ENCODE measurements at places on chromosomes 11 and 22.

- no peak for DNase-seq
- no peaks in the 10 kb centered on the region for H3K36me3 ChIP-seq
- H3K27ac ChIP-seq: no peak overlapping the region
- no peaks in the 10 kb centered on the region for H3K4me1 ChIP-seq
- no peaks in the 10 kb centered on the region for H3K27me3 ChIP-seq
Measured at GRCh38 chr11:67691149-67691548, 16.7 kb upstream of the ALDH3B2 start.

GRCh38 chr11:31968461-31969358 is 122.2 kb upstream of the RCN1 start:
- no peaks in the 10 kb centered on the region for H3K4me1 ChIP-seq
- H3K4me3 ChIP-seq: no peak overlapping the region
- H3K27me3 ChIP-seq: no peaks in the 10 kb centered on the region
- DNase-seq: no peak

DNA sequence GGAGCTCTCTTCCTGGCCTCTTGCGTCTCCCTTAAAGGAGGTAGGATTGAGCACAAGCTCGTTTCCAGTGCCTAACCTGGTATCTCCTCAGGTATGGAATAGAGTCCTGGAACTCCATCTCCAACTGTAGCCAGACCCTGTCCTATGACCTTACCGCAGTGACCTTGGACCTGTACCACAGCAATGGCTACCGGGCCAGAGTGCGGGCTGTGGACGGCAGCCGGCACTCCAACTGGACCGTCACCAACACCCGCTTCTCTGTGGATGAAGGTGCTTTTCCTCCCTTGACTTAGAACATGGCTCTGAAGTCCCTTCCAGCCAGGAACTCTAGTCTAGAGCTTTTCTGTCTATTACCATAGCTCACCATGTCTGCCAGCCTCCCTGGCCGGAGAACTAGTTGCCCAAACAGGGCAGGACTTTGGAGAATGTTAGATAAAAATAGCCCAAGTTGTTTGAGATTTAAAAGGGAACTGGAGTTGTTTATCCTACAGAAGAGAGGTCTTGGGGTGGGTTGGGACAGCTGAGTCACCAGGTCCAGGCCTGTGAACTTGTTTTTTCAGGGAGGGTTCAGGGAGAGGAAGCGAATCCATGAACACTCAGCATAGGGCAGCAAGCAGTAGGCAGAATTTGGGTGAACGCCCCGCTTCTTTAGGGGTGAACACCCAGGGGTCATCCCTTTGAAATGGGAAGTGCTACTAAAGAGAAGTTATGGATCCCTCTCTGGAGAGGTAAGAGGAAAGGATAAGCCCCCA is 3.3 kb downstream of the IL10RA start:
- H3K27ac ChIP-seq: no peak overlapping the region
- no peak for DNase-seq
- peaks cover 14% of the 10 kb centered on the region for H3K27me3 ChIP-seq
- H3K36me3 ChIP-seq: no peaks in the 10 kb centered on the region
- H3K4me3 ChIP-seq: no peak overlapping the region

DNA sequence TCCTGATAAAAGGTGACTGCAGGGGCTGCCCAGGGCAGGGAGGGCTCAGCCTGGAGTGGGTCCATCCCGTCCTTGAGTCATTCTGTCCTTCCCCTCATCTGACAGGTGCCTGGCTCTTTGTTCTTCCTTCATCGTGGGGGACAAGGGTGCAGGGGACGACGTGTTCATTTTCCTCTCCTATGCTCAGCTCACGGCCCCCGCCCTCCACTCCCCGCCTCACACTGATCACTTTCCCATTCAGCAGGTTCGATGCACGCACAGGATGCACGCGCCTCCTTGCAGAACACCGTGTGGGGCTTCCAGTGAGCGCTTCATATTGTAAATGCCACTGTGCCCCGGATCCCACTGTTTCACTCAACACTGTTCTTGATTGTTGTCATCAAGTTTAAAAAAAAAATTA is 32.7 kb upstream of the SHANK2 start:
- H3K4me1 ChIP-seq: peaks cover 23% of the 10 kb centered on the region
- no peak for DNase-seq
- no peak overlapping the region for H3K4me3 ChIP-seq
- H3K27ac ChIP-seq: no peak overlapping the region
- no peaks in the 10 kb centered on the region for H3K36me3 ChIP-seq

DNA sequence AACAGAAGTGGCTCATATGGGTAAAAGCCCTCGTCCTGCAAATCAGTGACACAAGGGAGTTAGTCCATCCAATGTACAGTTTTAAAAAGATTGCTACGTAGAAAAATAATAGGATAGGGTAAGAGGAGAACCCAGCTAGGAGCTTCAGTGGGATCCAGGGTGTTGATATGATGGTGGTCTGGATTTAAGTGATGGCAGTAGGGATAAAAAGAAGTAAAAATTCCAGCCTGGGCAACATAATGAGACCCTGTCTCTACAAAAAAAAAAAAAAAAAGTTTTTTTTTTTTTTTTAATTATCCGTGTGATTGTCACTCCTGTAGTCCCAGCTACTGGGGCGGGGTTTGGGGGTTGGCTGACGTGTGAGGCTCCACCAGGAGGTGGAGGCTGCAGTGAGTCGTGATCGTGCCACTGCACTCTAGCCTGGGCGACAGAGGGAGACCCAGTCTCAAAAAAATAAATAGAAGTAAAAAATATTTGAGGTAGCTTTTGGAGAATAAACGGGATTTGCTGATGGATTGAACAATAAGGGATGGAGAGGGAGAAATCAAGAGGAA is 7.0 kb upstream of the L3MBTL2 start:
- no peaks in the 10 kb centered on the region for H3K36me3 ChIP-seq
- DNase-seq: no peak
- no peak overlapping the region for H3K4me3 ChIP-seq
- H3K27me3 ChIP-seq: peaks cover 5% of the 10 kb centered on the region
- H3K27ac ChIP-seq: no peak overlapping the region
- peaks cover 7% of the 10 kb centered on the region for H3K4me1 ChIP-seq

- DNase-seq: no peak
- no peaks in the 10 kb centered on the region for H3K4me1 ChIP-seq
- no peak overlapping the region for H3K27ac ChIP-seq
- H3K36me3 ChIP-seq: no peaks in the 10 kb centered on the region
- H3K4me3 ChIP-seq: no peak overlapping the region
Measured at GRCh38 chr22:39722032-39722325, 151.4 kb downstream of the CACNA1I start.
